Thoracic aorta (tissue), 2 donors: ENCODE measurements at places on chromosomes 3 and 15.

DNA sequence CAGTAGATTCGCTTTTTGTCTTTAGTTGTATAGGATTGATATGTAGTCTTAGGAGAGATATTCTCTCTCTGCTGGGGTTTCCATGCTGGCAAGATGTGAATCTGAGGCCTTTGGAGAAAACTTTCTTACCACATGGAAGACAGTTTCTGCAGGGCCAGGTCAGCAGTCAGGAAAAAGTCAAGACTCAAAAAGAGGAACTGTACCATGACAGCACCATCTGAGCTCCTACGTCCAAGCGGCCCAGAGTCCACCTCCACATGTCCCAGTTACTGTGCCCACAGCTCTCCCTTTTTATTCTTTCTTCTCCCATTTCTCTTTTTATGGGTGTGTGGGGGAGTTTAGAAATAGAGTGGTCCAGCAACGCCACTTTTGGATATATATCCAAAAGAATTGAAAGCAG, 172.0 kb downstream of the MTHFS start:
- no peak for DNase-seq
- H3K27ac ChIP-seq = no peak overlapping the region

DNA sequence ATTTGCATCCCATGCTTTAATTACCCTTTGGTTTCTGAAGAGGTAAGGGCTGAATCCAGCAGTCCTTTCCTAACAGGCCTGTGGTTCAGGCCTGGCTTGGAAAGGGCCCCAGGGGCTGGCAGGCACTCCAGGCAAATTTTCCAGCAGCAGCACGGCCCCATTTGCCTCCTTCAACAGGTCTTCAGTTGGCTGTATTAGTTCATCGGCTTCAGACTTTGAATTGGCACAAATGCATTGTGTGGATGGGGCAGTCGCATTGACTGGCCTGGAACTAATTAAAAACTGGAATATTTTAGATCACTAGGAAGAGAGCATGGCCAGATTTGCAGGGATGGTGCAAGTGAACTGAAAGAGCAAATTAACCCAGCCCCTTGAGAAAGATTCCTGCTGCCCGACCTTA, 207.8 kb upstream of the MCTP2 start:
- no peak overlapping the region for H3K4me3 ChIP-seq
- no peaks in the 10 kb centered on the region for H3K27me3 ChIP-seq
- DNase-seq = no peak
- H3K36me3 ChIP-seq = no peaks in the 10 kb centered on the region
- no peaks in the 10 kb centered on the region for H3K4me1 ChIP-seq

- peaks cover 26% of the 10 kb centered on the region for H3K36me3 ChIP-seq
- H3K4me1 ChIP-seq = no peaks in the 10 kb centered on the region
- no peak overlapping the region for H3K27ac ChIP-seq
- H3K4me3 ChIP-seq = no peak overlapping the region
- H3K27me3 ChIP-seq = no peaks in the 10 kb centered on the region
Measured at GRCh38 chr3:160498202-160498601, 48.6 kb upstream of the TRIM59 start.

DNA sequence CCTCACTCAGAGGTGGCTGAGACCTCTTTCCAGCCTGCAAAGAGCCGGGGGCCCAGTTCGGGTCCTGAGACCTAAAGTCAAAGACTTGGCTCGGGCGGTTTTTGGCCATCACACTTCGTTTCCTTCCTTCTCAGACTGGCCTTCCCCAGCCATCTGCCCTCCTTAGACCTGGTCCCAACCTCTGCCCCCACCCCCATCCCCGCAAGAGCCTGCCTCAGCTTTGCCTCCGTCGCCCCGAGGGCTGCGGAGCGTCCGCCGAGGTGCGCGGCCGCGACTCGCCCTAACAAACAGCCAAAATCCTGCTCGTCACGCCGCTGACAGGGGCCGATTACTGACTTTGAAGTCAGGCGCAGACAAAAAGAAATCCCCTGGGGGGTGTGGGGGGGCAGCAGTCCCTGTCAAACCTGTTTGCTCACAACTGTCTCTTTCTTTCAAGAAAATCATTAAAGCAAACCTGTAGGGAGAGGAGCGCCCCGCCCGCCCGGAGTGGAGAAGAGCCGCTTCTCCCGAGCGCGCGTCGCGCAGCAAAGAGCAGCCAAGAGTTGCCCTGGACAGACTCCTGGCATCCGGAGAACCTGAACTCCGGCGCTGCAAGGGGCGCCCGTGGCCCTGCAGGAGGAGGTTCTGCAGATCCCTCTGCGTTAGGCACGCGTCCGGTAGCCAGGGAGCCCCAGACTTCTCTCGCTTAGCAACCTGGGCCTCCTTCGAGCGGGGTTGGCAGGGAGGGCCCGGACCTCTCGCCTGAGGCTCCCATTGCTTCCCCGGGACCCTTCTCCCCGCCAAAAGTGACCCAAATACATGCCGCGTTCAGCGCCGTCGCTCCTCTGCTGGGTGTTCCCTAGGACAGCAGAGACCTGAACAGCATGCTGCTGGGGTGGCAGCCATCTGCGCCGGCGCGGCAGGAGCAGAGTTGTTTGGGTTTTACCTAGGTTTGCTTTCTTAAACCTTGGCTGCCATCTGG, 4.5 kb downstream of the SOX14 start:
- H3K27ac ChIP-seq = no peak overlapping the region
- peaks cover 5% of the 10 kb centered on the region for H3K27me3 ChIP-seq
- peaks cover 50% of the 10 kb centered on the region for H3K4me1 ChIP-seq
- H3K4me3 ChIP-seq = peak overlapping the region; percentile 69
- no peaks in the 10 kb centered on the region for H3K36me3 ChIP-seq
